Activated CD4-positive, alpha-beta T cell treated with anti-CD3 and anti-CD28 coated beads, Interleukin-2, amount 10 ng/mL, durations not matched to agents 7 days and 5 days (primary cell): ENCODE measurements at places on chromosomes 6 and 20.

DNA sequence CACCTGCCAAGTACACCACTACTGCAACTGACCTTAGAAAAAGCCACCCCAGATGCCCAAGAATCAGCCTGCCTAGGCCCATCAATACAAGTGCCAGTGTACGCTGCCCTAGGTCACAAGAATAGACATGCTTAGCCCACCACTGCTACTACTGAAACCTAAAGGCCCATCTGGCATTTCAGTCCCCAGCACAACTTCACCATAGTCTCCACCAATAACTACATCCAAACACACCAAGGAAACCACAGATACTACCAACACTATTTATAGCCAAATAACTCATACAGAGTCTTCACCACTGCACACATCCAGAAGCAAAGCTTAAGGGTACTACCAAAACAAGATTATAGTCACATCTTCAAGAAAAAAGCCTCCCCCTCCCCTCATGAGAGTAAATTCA, 28.2 kb downstream of the TREML4 start:
- DNase-seq = no peak

- DNase-seq = no peak
These were observed 194.0 kb upstream of the EYA4 start for GRCh38 chr6:133047065-133047665.

GRCh38 chr6:143128681-143129015, 68.0 kb downstream of the AIG1 start:
- no peak for DNase-seq

DNA sequence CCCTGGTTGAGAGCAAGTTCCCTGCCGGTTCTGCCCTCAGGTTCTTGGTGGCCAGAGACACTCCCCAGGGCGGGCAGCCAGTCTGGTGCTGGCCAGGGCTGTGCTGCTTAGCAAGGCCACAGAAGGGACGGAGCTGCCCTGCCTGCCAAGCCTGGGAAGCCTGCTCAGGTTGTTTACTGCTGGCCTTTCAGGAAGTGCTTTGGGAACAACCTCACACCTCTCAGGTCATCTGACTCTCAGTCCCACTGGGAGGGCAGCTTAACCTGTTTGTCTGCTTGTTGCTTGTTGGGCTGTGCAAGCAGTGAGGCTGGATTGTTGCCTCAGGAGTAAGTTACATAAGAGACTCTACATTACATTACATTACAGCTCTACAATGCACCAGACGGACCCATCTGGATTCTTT, 75.8 kb upstream of the AFDN start:
- no peak for DNase-seq

DNA sequence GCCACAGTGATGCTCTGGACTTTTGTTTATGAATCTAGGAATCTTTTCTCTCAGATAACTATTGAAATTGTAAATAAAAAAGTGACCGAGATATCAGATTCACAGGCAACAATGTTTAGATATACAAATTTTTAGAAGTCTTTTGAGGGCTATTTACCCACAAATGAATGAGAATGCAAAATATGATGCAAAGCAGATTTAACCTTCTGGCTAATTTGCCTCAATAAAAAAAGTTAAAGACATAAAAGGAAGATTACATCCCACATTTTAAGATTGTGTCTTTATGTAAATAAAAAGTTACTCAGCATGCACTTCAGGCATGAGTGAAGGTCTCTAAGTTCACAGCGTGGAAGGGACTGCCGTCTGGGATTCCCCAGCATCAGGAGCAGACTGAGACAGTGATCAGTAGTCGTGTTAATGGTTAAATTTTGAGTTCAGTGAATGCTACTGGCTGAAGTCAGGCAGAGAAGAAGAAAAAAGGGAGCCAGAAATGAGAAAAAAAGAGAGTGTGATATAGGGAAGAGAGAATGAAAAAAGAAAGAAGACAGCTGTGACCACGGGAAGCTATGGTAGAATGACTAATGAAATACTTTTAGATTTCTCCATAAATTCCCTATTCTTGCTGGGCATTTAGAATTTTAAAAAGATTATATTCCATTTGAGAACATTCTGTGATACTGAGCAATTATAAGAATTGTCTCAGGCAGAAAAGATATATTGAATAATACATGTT, 93.6 kb downstream of the MYB start:
- DNase-seq = no peak

DNA sequence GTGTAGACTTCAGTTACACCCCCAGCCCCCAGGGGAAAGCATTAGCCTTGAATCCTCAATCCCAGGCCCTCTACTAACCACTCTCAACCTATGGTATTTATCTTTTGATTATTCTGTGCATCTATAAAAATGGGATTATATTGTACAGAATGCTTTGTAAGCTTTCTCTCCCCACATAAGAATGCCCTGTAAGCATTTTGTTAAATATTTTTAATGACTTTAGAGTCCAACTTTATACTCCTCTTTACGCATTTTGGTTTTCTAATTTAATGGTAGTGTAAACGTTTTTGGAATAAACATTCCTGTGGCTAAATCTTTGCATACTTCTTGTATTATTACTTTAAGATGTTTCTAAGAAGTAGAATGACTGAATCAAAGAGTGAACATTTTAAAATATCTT, 35.4 kb downstream of the FBXO9 start:
- no peak for DNase-seq

- peak; percentile 48 for DNase-seq
These were observed 40.6 kb downstream of the TOX2 start for GRCh38 chr20:43955062-43955749.

GRCh38 chr6:149483849-149484655, 762 bp downstream of the ZC3H12D start:
- DNase-seq = no peak

- DNase-seq = no peak
These were observed 64.6 kb downstream of the VEGFA start for GRCh38 chr6:43834528-43835155.

GRCh38 chr6:15232836-15233510, 12.9 kb upstream of the JARID2 start:
- no peak for DNase-seq

DNA sequence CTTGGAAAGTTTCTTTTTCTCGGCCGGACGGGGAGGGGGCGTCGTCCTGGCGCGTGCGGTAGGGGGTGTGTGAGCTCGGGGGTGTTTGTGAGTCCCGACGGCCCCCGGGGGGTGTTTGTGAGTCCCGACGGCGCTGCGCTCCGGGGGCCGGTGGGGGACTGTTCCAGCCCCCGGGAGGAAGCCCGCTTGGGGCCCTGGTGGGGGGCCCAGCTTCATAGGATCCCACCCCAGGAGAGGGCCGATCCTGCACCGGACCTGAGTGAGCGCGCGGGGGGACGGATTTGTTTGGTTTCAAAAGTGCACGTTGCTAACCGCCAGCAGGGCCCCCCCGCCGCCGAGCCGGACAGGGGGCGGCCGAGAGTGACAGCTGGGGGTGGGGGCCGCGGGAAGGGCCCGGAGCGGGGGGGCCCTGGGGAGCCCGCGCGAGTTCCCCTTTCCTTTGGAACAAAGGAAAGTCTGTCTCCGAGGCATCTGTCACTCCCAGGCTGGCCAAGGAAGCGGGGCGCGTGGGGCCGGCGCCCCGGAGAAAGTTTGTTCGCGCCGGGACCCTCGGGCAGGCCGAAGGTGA, 485 bp downstream of the TGIF2 start:
- peak; percentile 21 for DNase-seq

DNA sequence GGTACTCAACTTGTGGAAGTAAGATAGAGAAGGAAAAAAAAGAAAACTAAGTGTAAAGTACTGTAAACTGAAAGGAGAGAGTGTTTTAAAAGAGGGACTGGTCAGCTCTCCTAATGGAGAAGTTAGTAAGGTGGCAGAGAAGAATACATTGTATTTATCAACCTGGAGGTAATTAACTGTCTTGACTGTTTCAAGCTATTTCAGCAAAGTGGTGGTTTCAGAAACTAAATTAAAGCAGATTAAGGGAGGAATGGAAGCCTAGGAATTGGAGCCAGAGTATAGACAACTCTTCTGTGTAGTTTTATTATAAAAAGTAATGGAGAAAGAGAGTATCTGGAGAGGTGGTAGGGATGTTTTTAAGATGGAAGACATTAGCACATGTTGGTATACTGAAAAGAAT, 2.7 kb upstream of the PHF10 start:
- DNase-seq = no peak

- no peak for DNase-seq
These were observed 97.6 kb downstream of the PKHD1 start for GRCh38 chr6:51989789-51990188.

DNA sequence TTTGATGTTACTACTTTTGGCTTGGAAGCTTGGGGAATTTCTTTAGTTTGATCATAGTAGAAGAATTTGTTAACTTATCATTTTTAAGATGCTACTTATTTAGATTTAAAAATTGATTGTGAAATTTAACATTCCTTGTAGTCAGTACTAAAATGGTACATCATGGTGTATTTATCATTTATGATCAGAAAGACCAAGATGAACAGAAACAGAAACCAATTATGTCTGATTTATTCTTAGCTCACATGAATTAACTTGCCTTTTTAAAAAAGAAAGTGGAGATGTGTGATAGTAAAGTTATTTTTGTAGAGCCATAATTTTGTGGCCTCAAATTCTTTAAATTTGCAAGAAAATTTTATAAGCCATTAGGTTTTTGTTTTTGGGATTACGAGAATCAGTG, 77.6 kb downstream of the LIN28B start:
- DNase-seq = no peak

DNA sequence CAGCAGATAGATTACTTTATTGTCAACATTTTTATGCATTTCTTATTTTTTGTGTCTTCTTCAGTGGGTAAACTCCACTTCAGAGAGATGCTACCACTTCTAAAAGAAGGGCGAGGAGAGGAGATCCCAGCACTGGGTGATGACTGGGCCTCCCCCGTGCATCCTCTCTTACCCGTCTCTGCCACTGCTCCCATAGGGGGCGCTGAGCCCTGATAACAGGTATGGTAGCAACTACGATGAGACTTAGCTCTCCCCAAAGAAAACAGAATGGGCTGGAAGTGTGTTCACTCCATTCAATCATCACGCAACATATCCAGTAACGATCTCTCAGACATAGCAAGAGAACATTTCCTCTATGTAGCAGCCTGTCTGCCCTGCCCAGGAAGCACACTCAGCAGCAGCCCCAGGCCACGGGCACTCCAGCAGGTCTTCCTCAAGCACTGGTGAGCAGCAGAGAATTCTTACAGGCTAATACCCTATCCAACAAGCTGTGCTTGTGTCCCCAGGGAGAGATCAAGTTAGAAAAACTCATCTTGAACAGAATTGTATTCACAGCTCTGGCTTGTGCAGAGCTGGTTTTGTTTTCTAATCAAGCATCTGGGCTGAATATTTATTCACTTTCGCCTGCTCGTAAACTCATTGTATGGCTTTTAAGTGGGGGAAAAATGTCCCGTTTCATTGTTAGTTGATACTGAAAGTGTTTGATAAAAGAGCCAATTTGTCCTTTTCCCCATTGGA, 533.1 kb upstream of the CDH4 start:
- DNase-seq = no peak

GRCh38 chr6:52394251-52394666, 25.9 kb upstream of the EFHC1 start:
- DNase-seq = peak; percentile 36

DNA sequence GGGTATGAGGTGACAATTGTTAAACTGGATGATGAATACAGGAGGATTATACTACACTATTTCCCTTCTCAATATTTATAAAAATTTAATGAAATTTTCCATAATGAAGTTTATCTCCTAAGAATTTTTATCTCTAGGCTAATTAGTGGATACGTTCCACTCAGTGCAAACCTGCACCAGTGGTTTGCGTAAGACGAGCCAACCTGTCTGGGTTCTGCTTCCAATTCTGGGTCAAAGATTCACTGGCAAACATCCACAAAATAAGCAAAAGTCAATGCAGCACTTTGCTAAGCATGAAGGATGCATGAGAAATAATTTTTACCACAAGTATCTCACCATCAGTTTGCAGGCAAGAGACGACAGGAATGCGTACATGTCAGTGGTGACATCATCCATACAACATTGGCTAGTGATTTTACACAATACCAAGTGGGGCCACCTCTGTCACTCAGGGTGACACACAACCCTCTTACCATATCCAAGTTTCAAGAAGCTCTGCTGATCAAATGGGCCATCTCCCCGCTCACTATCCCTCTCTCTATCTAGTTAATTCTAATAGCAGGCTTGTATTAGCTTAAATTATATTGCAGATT, 51.7 kb downstream of the FAM50B start:
- DNase-seq = no peak

- no peak for DNase-seq
These were observed 54.3 kb upstream of the STX16 start for GRCh38 chr20:58596750-58597248.

- DNase-seq = no peak
These were observed 11.9 kb downstream of the ZNF334 start for GRCh38 chr20:46501337-46501942.

DNA sequence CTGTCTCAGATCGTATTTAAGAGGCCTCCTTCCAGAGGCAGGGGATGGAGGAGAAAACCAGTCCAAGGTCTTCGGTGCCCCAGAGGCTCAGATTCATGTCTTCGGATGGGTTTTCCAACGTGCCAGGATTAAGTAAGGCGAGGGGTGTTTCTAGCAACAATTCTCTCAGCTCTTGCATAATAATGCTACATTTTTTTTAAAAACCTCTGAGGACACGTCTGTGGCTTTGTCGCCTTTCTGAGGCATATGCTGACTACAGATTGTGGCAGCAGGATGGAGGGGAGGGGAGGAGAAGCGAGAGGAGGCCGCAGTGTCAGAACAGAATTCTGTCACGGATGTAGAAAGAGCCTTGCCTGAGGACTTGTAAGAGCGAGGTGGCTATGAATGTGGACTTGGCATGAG, 17.7 kb upstream of the CCDC167 start:
- DNase-seq = peak; percentile 89

- DNase-seq = no peak
These were observed 25.4 kb downstream of the PTGIS start for GRCh38 chr20:49542514-49542991.

DNA sequence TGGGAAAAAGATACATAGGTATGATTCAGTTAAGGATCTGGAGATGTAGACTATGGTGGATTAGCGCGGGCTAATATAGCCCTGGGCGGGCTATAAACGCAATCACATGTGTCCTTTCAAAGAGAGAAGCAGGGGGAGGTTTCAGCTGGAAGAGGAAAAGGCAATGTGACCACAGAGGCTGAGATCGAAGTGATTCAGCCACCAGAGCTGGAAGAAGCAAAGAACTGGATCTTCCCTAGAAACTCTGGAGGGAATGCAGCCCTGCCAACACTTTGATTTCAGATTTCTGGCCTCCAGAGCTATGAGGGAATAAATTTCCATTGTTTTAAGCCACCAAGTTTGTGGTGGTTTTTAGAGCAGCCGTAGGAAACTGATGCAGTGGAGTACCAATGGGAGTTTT, 81.5 kb upstream of the NHSL1 start:
- DNase-seq = no peak
